Activated naive CD8-positive, alpha-beta T cell treated with anti-CD3 and anti-CD28 coated beads, Interleukin-2, amount 10 ng/mL, durations not matched to agents 7 days and 5 days (primary cell): ENCODE measurements at places on chromosomes 12 and 14. TPM values are rescaled to one million over a fixed set of nuclear protein-coding genes. Genes with fewer than 3 reads are reported as not detected.

GRCh38 chr12:89267404-89267803 is 84.9 kb downstream of the DUSP6 start:
- no peaks in the 10 kb centered on the region for H3K27me3 ChIP-seq
- H3K36me3 ChIP-seq, result peaks cover 4% of the 10 kb centered on the region
- H3K4me1 ChIP-seq, result peaks cover 2% of the 10 kb centered on the region

Gene BEGAIN
- total RNA-seq, result 2.3 TPM

DNA sequence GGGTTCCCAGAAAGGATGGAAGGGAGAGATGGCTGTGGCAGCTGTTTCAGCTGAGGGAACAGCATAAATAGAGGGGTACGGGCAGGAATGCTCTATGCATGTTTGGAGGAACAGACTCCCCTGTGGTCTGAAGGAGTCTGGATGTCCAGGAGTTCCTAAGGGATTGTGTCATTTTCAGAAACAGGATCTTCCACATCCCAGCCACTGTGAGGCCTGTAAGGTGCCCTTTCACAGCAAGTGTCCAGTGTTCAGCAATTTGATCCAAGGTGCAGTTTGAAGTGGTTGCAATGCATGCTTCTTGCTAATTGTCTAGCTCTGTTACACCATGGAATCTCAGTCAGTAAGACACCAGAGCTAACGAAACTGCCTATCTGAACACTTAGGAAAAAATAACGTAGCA is 46.7 kb upstream of the TCL1A start:
- no peak overlapping the region for H3K27ac ChIP-seq
- no peak overlapping the region for H3K4me3 ChIP-seq
- H3K36me3 ChIP-seq, result no peaks in the 10 kb centered on the region
- peaks cover 3% of the 10 kb centered on the region for H3K27me3 ChIP-seq
- no peak for DNase-seq

GRCh38 chr12:47396902-47397663 is 308.7 kb downstream of the RPAP3 start:
- H3K27ac ChIP-seq, result peak overlapping the region; percentile 91
- H3K36me3 ChIP-seq, result peaks cover 19% of the 10 kb centered on the region
- H3K4me3 ChIP-seq, result peak overlapping the region; percentile 69
- DNase-seq, result peak; percentile 54
- peaks cover 54% of the 10 kb centered on the region for H3K4me1 ChIP-seq

DNA sequence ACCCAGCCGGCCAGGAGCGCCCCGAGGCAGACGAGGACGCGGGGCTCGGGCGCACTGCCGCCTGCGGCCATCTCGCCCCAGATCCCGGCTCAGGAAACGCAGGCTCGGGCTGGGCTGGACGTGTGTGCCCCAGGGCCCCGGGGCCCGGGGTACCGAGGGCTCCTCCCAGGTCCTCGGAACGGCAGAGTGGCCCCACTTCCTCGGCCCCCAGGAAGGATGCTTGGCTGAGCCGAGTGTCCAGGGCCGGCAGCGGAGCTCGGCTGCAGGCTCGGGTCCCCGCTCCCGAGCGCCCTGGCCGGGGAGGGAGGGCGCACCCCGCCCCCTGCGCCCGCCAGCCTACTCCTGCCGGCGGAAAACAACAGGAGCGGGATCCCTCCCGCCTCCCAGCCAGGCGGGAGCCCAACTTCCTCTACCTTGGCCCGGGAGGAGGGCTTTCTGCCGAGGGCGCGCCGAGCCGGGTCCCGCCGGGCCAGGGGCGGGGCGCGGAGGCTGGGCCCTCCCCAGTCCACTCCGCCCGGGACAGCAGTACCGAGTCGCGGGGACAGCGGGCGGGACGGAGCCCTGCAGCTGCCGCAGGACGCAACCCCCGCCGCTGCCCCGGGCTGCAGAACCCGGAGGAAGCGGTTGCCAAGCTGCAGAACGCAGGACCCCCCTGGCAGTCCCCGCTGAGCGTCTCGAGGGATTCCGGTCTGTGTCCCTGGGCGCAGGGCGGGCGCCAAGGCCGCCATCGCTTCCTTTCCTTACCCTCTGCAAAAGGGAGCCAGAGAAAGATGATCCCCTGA is at the start of gene VSIG10:
VSIG10 (minus strand) TSS at position 411 of the 782 bp plus-strand sequence; CDS start at position 71, 340 bp downstream.
- H3K36me3 ChIP-seq, result no peaks in the 10 kb centered on the region
- H3K27ac ChIP-seq, result no peak within 1 kb of the TSS
- peak; percentile 58 for DNase-seq
- peaks cover 9% of the 10 kb centered on the region for H3K4me1 ChIP-seq
- peak within 1 kb of the TSS; percentile 86 for H3K4me3 ChIP-seq
- H3K27me3 ChIP-seq, result peaks cover 25% of the 10 kb centered on the region

GRCh38 chr12:104407922-104408321 is 48.8 kb upstream of the CHST11 start:
- H3K4me3 ChIP-seq, result no peak overlapping the region
- H3K4me1 ChIP-seq, result peaks cover under 1% of the 10 kb centered on the region
- no peak for DNase-seq
- no peak overlapping the region for H3K27ac ChIP-seq

DNA sequence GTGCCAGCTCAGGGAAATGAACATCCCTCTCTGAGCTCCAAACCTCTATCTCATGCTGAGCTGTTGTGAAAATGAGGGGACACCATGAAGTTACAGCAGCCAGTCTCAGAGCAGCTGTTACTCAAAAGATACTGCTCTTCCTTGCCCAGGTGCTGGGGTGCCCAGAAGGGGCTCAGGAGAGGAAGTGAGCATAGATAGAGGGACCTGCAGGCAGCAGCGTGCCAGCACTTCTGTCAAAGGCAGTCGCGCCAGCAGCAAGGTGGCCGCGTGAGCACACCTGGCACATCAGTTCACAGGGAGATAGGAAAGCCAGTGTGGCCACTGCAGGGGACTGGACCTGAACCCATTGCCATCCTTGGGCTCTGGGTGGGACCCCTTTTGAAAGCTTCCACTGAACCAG is 27.8 kb downstream of the C14orf132 start:
- H3K4me3 ChIP-seq, result no peak overlapping the region
- DNase-seq, result no peak
- no peaks in the 10 kb centered on the region for H3K36me3 ChIP-seq
- peaks cover 8% of the 10 kb centered on the region for H3K27me3 ChIP-seq
- no peak overlapping the region for H3K27ac ChIP-seq

DNA sequence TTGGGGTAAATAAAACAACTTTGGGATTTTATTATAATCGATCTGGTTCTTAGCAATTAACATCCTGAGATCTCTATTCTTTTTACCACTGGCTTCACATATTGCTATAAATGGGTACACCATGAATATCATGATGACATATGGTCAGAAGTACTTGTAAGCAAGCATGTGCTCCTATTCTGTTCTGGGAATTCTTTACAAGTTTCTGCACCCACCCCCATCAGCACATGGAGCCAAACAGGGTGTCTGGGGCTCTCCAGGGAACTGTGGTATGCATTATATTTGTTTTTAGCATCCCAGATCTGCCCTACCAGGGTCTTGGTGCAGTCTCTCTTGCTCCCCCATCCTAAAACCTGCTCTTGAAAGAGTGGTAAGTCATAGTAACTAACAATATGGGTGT is 31.3 kb downstream of the DMAC2L start:
- no peak overlapping the region for H3K4me3 ChIP-seq
- DNase-seq, result no peak
- peaks cover 15% of the 10 kb centered on the region for H3K4me1 ChIP-seq
- no peaks in the 10 kb centered on the region for H3K27me3 ChIP-seq
- no peak overlapping the region for H3K27ac ChIP-seq
- H3K36me3 ChIP-seq, result peaks cover 12% of the 10 kb centered on the region

GRCh38 chr14:100903134-100903468 is 421 bp downstream of the RTL1 start:
- H3K36me3 ChIP-seq, result no peaks in the 10 kb centered on the region
- no peaks in the 10 kb centered on the region for H3K4me1 ChIP-seq
- no peak overlapping the region for H3K27ac ChIP-seq
- no peak for DNase-seq
- H3K27me3 ChIP-seq, result peaks cover 42% of the 10 kb centered on the region
- no peak overlapping the region for H3K4me3 ChIP-seq

DNA sequence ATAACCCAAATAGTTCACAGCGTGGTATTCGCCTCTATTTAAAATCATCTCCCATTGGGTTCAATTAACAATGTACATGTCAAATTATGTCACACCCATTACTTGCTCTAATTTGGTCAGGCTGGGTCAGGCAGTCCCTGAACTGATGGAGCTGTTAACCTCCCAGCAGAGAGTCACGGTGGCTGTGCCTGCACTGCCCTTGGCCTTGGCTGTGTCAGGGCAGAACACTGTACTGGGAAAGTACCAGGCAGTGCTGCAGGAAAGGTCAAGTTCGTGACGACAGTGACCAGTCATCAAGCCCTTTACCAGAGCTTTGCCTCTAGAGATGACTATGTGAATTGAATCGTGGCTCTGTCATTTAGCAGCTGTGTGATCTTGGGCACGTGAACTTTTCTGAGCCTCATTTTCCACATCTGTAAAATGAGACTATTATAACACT is 100.0 kb downstream of the ARF6 start:
- peaks cover 45% of the 10 kb centered on the region for H3K4me1 ChIP-seq
- H3K36me3 ChIP-seq, result peaks cover 18% of the 10 kb centered on the region
- peak overlapping the region; percentile 1 for H3K4me3 ChIP-seq
- H3K27ac ChIP-seq, result peak overlapping the region; percentile 86
- no peaks in the 10 kb centered on the region for H3K27me3 ChIP-seq

Gene ACRBP
- 8.0 TPM for total RNA-seq

Gene TXNRD1
- total RNA-seq, result 89.0 TPM

- no peak overlapping the region for H3K27ac ChIP-seq
- H3K27me3 ChIP-seq, result no peaks in the 10 kb centered on the region
- no peak for DNase-seq
- H3K4me1 ChIP-seq, result no peaks in the 10 kb centered on the region
- H3K36me3 ChIP-seq, result no peaks in the 10 kb centered on the region
Observed at GRCh38 chr12:82838131-82838551, 151.4 kb downstream of the TMTC2 start.

- H3K4me3 ChIP-seq, result no peak overlapping the region
- no peaks in the 10 kb centered on the region for H3K27me3 ChIP-seq
Observed at GRCh38 chr12:84075991-84076390, 836.6 kb downstream of the SLC6A15 start.

DNA sequence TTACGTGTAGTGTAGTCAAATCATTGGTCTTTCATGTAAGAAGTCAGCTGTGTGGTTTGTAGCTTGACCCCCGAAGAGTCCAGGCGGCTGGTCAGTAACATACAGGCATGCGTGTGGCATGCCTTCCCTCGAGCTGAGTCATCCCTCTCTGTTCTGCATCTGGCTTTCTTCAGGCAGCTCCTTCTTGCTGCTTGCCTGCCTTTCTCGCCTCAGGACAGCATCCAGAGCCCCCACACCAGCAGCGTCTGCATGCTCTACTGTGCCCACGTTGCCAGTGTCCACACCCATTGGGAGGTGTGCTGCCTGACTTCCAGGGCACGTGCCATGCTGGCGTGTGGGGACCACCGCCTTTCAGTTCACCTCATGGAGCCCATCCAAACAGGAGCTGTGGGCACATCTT is 96.8 kb downstream of the EP400 start:
- no peaks in the 10 kb centered on the region for H3K27me3 ChIP-seq
- H3K27ac ChIP-seq, result no peak overlapping the region
- H3K36me3 ChIP-seq, result peaks cover 21% of the 10 kb centered on the region
- no peak for DNase-seq
